Activated T-helper 2 cell treated with anti-CD3 and anti-CD28 coated beads, Interferon-gamma antibody, Interleukin-2, Interleukin-4, amounts not matched to agents 10 μg/mL and 5 μg/mL and 100 μg/mL, durations not matched to agents 14 hours and 24 hours and 36 hours (primary cell): ENCODE measurements at places on chromosomes 11 and 22. TPM values are rescaled to one million over a fixed set of nuclear protein-coding genes. Genes with fewer than 3 reads are reported as not detected.

DNA sequence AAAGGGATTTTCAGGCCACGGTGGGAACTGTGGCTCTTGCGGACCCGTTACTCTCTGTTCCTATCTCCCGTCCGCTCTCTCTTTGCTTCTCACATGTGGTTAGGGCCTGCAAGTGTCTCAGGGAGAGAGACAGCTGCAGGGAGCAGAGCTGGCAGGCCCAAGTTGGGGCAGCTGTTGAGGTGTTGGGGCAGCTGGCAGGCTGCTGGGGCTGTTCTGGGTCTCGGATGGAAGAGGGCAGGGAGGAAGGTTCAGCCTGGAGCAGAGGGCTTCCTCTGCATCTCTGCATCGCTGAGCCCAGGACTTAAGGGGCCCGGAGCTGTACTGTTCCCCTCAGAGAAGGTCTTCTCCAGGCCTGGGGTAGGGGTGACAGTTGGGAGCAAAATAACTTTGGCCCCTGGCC, 2.6 kb upstream of the CNIH2 start:
- no peak overlapping the region for H3K27ac ChIP-seq
- no peak for DNase-seq
- H3K27me3 ChIP-seq, result peaks cover 10% of the 10 kb centered on the region
- peaks cover 55% of the 10 kb centered on the region for H3K36me3 ChIP-seq
- no peak overlapping the region for H3K4me3 ChIP-seq
- peaks cover 13% of the 10 kb centered on the region for H3K4me1 ChIP-seq

GRCh38 chr11:132005887-132006286, 635.5 kb downstream of the NTM start:
- no peaks in the 10 kb centered on the region for H3K4me1 ChIP-seq
- H3K27me3 ChIP-seq, result no peaks in the 10 kb centered on the region
- no peak overlapping the region for H3K27ac ChIP-seq
- H3K36me3 ChIP-seq, result no peaks in the 10 kb centered on the region

GRCh38 chr11:123853038-123853437, 32.4 kb downstream of the TMEM225 start:
- no peak overlapping the region for H3K4me3 ChIP-seq
- H3K4me1 ChIP-seq, result no peaks in the 10 kb centered on the region
- no peaks in the 10 kb centered on the region for H3K36me3 ChIP-seq
- peaks cover 2% of the 10 kb centered on the region for H3K27me3 ChIP-seq
- H3K27ac ChIP-seq, result no peak overlapping the region
- DNase-seq, result no peak

DNA sequence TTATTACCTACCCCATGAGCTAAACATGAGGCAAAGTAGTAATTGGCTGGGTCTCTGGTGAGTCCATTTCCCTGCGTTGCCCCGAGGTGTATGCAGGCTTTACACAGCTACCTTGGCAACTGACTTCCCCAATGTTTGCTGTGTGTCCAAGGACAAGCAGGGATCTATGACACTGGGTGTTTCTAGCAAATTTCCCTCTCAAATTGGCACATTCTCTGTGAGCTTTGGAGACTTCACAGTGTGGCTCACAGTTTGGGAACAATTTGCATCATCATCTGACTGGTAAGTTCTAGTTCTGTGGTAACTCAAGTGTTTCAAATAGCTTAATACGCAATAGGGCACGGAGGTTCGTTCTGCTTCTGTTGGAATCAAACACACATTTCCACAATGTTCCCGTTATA, 12.5 kb downstream of the NNMT start:
- no peak overlapping the region for H3K4me3 ChIP-seq
- no peak for DNase-seq
- no peaks in the 10 kb centered on the region for H3K36me3 ChIP-seq
- H3K27ac ChIP-seq, result no peak overlapping the region

RAG1 gene
- total RNA-seq, result 0.05 and 0.21 TPM in 2 replicates

BTBD18 gene
- total RNA-seq, result not detected in 2 replicates

IRAG1 gene
- total RNA-seq, result not detected in 2 replicates

DNA sequence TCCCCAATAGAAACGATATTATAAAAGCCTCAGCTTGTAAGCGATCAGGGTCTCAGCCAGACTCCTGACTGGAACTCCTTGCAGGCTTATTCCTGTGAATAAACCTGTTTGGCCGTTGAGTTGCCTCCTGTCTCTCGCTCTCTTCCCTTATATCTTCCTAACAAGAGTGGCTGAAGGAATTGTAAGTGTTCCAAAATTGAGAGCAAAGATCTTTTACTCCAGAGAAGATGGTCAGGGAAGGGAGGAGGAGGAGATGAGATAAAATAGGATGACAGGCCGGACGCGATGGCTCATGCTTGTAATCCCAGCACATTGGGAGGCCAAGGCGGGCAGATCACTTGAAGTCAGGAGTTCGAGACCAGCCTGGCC, 1.2 kb upstream of the SLC37A4 start:
- no peaks in the 10 kb centered on the region for H3K27me3 ChIP-seq
- peaks cover 15% of the 10 kb centered on the region for H3K36me3 ChIP-seq
- DNase-seq, result no peak
- no peak overlapping the region for H3K4me3 ChIP-seq

- H3K27ac ChIP-seq, result no peak overlapping the region
- H3K27me3 ChIP-seq, result no peaks in the 10 kb centered on the region
- no peak for DNase-seq
- peaks cover 37% of the 10 kb centered on the region for H3K4me1 ChIP-seq
- peaks cover 70% of the 10 kb centered on the region for H3K36me3 ChIP-seq
Observed at GRCh38 chr22:17105143-17106129, 15.7 kb downstream of the TMEM121B start.

C11orf42 gene
- total RNA-seq, result not detected in 2 replicates

- no peak overlapping the region for H3K27ac ChIP-seq
- no peaks in the 10 kb centered on the region for H3K27me3 ChIP-seq
- no peak overlapping the region for H3K4me3 ChIP-seq
- no peaks in the 10 kb centered on the region for H3K36me3 ChIP-seq
Observed at GRCh38 chr22:48746789-48747425, 1080.8 kb downstream of the BRD1 start.

DDX25 gene
- total RNA-seq, result not detected in 2 replicates

DNA sequence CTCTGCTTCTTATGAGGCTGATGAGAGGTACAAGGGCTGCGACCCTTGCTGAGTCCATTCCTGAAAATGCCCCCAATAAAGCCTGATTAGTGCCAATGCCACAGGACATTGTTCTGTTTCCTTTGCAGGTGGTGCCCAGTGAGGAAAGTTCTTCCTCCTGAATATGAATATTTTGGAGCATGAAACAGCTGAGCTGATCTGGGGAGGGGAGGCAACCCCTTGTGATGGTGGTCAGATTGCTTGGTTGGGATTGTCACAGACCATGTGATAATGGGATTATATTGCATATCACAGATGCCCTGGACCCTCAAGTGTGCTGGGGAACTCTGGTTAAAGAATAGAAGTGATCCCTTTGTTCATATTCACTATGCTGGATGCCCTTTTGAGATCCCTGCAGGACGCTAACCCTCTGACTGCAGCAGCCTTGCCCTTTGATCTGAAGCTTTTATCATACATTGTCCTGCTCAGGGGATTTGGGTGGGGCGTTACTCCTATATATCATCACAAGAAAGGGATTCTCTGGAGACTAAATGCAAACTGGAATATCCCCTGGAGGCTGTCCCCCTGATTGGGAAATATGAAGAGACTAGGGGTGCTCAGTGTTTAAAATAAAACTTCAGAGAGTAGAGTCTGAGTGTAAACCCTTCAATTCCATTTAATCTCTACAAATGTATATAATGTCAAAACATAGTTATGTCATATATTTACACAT, 76.9 kb upstream of the TOP3B start:
- no peaks in the 10 kb centered on the region for H3K36me3 ChIP-seq
- no peak overlapping the region for H3K4me3 ChIP-seq
- no peak for DNase-seq
- no peak overlapping the region for H3K27ac ChIP-seq

DNA sequence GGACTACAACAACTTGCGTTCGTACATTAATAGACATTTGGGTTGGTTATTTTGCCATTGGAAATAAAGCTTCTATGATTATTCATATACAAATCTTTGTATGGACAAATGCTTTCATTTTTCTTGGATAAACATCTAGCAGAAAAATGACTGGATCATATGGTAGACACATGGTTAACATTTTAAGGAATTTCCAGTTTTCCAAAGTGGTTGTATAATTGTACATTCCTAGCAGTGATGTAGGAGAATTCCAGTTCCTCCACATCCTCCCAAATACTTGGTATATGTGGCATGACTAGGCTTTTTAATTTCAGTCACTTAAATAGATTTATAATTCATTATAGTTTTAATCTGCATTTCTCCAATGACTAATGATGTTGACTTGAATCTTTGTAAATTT, 246.2 kb upstream of the NCAM1 start:
- no peak overlapping the region for H3K27ac ChIP-seq
- H3K27me3 ChIP-seq, result peaks cover 4% of the 10 kb centered on the region
- H3K4me3 ChIP-seq, result no peak overlapping the region
- DNase-seq, result no peak
- no peaks in the 10 kb centered on the region for H3K4me1 ChIP-seq

DNA sequence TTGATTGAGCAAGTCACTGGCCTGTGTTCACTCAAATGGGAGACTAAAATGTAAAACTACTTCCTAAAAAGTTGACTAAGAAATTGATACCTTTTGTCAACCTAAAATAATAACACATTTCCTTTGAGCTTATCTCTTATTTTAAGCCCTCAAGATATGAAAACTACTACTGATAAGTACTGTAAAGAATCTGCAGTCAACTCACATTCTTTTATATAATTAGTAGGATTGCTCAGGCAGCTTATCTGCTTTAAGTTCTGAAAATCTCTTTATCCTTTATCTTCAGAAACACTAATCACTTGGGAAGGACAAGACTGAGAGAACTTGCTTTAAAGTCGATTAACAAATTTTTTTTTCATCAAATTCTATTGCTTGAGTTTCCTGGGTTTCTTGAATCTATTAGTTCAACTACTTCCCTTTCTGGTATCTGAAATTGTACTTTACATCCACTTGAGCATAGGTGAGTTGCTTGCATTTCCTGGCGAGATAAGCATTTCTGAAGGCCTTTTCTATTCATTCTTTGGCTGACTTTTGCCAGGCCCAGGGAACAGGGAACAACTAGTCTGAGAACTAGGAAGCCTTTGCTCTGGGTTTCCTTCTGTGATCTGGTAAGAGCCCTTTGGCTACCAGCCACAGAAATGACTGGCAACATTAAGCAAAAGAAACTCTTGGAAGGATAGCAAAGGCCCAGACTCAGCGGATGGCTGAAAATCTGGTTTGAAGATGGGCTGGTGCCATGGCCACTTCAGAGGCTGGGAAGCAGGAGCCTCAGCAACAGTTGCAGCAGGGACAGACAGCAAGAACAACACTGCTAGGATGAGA, 19.3 kb upstream of the CSRP3 start:
- peaks cover 6% of the 10 kb centered on the region for H3K27me3 ChIP-seq
- no peak overlapping the region for H3K27ac ChIP-seq
- no peaks in the 10 kb centered on the region for H3K4me1 ChIP-seq

CECR2 gene
- not detected in 2 replicates for total RNA-seq

POU2F3 gene
- total RNA-seq, result not detected in 2 replicates

DNA sequence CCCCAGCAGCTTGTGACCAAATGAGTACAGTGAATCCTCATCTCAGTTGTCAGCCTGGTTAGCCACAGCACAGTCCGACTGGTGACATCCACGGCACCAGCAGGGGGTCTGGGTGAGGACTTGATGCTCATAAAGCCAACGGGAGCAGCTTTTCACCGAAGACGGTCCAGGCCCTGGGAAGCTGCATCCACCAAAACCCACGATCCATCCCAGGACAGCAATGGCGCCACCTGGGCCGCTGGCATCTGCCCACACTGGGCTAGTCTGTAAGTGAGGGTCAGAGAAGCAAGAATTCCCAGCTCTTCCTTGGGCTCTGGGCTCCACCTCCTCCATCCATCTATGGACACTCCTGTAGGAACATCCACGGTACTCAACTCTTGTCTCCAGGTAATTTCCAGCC, 25.1 kb upstream of the FXYD6 start:
- H3K4me1 ChIP-seq, result peaks cover 5% of the 10 kb centered on the region
- H3K27me3 ChIP-seq, result no peaks in the 10 kb centered on the region
- no peak for DNase-seq
- no peak overlapping the region for H3K27ac ChIP-seq
- H3K4me3 ChIP-seq, result no peak overlapping the region
- H3K36me3 ChIP-seq, result no peaks in the 10 kb centered on the region

GAS2 gene
- 0.80 and 1.5 TPM in 2 replicates for total RNA-seq

GRCh38 chr11:127236776-127237175, 236.2 kb upstream of the KIRREL3 start:
- no peak overlapping the region for H3K27ac ChIP-seq
- H3K4me3 ChIP-seq, result no peak overlapping the region
- no peak for DNase-seq
- H3K36me3 ChIP-seq, result no peaks in the 10 kb centered on the region

GRCh38 chr11:73139476-73140198, 2.5 kb downstream of the FCHSD2 start:
- no peak overlapping the region for H3K4me3 ChIP-seq
- H3K36me3 ChIP-seq, result peaks cover 42% of the 10 kb centered on the region
- peaks cover 34% of the 10 kb centered on the region for H3K4me1 ChIP-seq
- no peak overlapping the region for H3K27ac ChIP-seq

FXYD6 gene
- 0.11 and 0.18 TPM in 2 replicates for total RNA-seq

DNA sequence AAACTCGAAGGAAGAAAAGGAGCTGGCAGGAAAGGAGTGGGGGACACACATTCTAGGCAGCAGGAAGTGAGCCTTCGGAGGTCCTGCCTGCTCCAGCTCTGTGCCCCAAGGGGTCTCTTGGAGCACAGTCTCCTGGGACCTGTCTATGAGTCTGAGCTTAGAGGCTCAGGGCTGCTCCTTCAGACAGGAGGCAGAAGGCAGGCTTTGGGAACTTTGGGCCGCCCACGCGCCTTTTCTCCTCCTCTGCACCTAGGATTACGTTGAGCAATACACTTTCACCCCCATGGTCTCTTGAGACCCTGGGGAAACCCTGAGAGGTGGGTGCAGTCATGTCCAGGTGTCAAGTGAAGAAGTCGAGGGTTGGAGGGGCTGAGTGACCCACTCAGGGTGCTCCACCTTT, 965 bp downstream of the TCN2 start:
- H3K27me3 ChIP-seq, result peaks cover 3% of the 10 kb centered on the region
- DNase-seq, result no peak
- peaks cover 41% of the 10 kb centered on the region for H3K4me1 ChIP-seq
- H3K36me3 ChIP-seq, result no peaks in the 10 kb centered on the region
- no peak overlapping the region for H3K4me3 ChIP-seq

GRCh38 chr11:27471589-27472397, 797 bp downstream of the LGR4 start:
- H3K36me3 ChIP-seq, result no peaks in the 10 kb centered on the region
- DNase-seq, result no peak
- peak overlapping the region; percentile 65 for H3K4me3 ChIP-seq

MYO7A gene
- 0.23 and 0.30 TPM in 2 replicates for total RNA-seq

DNA sequence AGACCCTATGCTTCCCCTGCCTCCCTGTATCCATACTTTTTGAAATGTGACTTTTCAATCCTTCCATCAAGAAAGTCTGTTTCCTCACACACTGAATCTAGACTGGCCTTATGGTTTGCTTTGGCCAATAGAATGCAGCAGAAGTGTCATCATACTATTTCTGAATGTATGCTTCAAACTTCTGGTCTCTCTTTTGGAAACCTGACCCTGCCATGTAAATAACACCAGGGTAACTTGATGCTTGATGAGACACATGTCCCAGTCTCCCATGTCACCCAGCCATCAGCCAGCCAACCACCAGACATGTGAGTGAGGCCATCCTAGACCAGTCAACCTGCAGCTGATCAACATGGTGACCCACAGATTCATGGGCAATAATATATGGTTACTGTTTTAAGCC, 29.7 kb upstream of the CAVIN3 start:
- H3K4me1 ChIP-seq, result peaks cover 27% of the 10 kb centered on the region
- H3K27ac ChIP-seq, result no peak overlapping the region
- H3K27me3 ChIP-seq, result peaks cover 2% of the 10 kb centered on the region
- DNase-seq, result no peak
